ENCODE measurements at places on chromosomes 6 and 20.

- DNase-seq = no peak
Observed at GRCh38 chr6:148968771-148969602, 222.2 kb downstream of the UST start.

- no peak for DNase-seq
Observed at GRCh38 chr6:155154158-155154830, 109.5 kb upstream of the CLDN20 start.

DNA sequence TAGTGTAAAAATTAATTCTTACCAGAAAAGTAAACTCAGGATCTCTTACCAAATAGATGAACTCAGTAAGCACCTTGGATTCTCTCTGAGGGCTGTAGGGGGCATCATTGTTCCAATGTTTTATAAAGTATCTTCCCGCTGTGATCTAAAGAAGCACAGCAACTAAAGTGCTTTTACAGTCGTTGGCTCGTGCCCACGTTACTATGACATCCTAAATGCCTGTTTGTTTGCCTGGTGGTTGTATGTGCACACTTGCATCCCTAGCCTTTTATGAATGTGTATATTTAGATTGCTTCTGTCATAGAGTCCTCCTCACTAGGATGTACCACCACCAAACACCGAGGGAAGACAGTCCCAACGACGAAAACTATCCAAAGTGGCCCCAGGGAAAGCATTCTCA is 34.5 kb downstream of the SLX4IP start:
- peak; percentile 2 for DNase-seq

DNA sequence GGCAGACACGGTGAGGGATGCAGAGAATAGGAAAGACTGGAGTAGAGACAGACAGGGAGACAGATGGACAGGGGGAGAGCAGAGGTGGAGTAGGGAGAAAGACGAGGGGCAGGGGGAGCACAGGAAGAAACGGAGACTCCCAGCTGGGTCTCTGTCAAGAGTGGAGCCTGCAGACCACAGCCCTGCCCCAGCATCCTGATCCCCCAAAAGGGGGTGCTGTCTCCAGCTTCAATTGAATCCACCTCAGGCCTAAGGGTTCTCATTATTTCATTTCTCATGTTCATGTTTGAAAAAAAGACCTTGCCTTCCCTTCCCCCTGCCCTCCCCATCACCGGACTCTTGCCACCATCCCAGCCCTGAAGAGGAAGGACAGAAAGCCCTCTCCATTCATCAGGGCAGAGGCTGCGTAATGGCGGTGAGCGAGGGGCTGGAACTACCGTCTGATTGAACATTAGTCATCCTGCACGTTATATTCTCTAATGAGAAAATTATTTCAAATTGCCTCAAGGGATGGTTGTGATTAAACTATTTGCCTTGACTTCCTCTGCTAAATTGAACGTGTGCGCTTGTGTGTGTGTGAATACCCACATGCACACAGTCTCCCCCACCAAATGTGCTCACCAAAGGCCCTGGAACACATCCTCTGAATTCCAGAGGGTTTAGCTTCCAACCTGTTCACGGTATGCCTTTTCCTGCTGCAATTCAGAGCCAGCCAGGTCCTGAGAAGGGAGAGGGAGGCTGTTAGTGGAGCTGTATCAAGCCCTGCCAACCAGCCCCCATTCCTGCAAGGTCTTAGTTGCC is 98.3 kb downstream of the CDC5L start:
- DNase-seq = no peak

GRCh38 chr6:24323632-24324337 is 34.1 kb downstream of the DCDC2 start:
- no peak for DNase-seq

GRCh38 chr6:166559211-166559610 is 27.3 kb downstream of the RAMACL start:
- no peak for DNase-seq
